ENCODE measurements at places on chromosomes 11 and 22. TPM values are rescaled to one million over a fixed set of nuclear protein-coding genes. Genes with fewer than 3 reads are reported as not detected.
A peak's percentile ranks its signal among the peaks of the same experiment; 100 is the strongest.

DNA sequence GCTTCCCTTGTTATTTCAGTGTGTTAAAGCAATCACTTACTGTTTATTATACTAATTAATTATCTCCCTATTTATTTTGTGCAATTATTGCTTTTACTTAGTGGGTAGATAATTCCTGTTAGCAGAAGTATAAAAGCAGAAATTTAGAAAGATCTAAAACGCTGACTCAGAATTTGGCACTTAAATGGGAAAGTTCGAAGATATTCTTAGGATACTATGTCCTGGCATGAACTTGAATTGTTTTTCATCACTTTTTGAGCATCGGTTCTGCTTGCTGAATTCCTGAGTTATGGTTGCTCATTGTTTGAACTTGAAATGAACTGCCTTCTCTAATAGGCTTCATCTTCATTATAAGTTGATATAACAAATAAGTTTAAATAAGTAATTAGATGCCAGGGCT is 325.4 kb downstream of the JRKL start:
- DNase-seq: no peak

The OR51B2 gene
- not detected for total RNA-seq

The TYR gene
- not detected for total RNA-seq

The CNTF gene
- total RNA-seq: 5.9 TPM

DNA sequence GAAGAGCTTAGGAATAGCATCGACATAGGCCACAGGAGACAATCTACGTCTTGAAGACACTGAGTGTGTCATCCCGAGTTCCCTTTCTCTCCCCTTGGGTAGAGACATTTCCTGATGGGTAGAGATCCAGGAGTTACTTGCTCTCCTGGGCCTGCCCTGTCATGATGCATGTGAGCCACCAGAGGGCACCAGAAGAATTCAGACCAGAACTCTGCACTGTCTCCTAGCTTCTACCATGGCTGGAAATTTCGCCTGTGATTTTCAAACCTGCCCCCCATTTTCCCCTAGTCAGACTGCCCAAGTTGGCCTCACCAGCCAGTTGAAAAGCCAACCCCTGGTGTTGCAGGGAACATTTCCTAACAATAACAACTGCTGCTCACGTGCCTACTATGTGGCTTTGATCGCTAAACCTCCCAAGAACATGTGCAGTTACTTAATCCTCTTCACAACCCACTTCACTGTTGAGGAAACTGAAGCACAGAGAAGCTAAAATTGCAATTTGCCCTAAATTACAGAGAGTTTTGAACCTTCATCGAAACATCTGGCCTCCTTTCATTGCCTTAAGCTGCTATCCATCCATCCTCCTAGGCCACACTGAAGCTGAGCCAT is 47.2 kb downstream of the C11orf58 start:
- DNase-seq: no peak

GRCh38 chr11:122025757-122026156 is 90.3 kb downstream of the BLID start:
- no peak for DNase-seq

- DNase-seq: peak; percentile 4
Measured at GRCh38 chr22:47381240-47381639, 618.8 kb downstream of the TBC1D22A start.

The PATE4 gene
- total RNA-seq: not detected

The STK33 gene
- total RNA-seq: 2.1 TPM

The CAVIN3 gene
- total RNA-seq: 20.7 TPM

GRCh38 chr11:8335683-8336082 is 72.0 kb upstream of the LMO1 start:
- DNase-seq: no peak

Data from activated naive CD4-positive, alpha-beta T cell treated with anti-CD3 and anti-CD28 coated beads, Interleukin-2, amount 50 U/mL, for 72 hours (primary cell).